ENCODE measurements at places on chromosomes 2 and 18.

GRCh38 chr18:8969639-8970390, 132.7 kb upstream of the NDUFV2 start:
- DNase-seq: no peak

GRCh38 chr18:24014986-24015638, 558 bp downstream of the TTC39C start:
- no peak for DNase-seq

- DNase-seq: no peak
Measured at GRCh38 chr18:61199171-61199848, 133.9 kb upstream of the CDH20 start.

GRCh38 chr2:88746929-88747490, 55.5 kb downstream of the RPIA start:
- no peak for DNase-seq

DNA sequence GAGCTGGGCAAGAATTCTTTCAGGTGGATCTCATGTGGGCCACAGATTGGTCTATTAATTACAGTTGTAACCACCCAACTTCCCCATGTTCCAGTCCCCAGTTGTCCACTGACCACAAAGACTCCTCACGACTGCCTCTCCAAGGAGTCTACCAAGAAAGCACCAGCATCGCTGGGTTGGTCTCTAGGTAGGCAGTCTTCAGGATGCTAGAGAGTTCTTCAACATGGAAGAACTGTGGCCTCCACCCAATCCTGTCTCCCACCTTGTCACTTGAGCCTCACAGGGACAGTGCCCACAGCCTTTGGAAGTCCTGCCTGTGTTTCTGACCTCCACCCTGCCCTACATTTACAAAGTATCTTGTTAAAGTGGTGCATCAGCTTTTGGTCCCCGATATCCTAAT, 184.7 kb upstream of the FN1 start:
- no peak for DNase-seq

GRCh38 chr18:76099931-76100457, 395.0 kb downstream of the ZNF516 start:
- DNase-seq: no peak

- no peak for DNase-seq
Measured at GRCh38 chr2:96550787-96551604, 14.4 kb downstream of the ARID5A start.

DNA sequence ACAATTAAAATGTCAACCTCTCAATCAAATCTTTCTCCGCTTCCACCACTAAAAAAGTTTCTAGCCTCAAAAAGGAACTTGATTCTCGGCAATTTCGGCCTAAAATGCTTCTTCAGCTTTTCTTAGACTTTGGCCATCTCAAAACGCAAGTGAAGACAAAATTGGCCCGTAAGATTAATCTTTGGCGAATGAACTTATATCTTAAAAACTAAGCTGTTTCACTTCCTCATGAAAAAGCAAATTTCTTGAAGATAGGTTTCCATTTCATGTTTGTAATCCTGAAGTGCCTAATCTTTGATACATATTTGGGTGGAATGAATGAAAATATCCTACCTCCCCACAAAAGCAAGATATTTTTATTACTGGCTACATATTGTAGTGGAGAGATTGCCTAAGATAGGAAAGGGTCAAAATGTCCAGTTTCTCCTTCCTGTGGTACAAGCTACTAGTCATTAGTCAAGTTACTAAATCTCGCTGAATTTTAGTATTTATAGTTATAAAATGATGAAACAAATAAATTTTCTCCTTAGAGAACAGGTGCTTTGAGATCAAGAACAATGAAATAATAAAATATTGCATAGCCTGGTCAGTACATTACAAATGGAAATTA, 85.4 kb upstream of the ZEB2 start:
- DNase-seq: no peak

GRCh38 chr2:88540346-88540745, 86.9 kb downstream of the EIF2AK3 start:
- DNase-seq: no peak

GRCh38 chr2:86634352-86634751, 10.7 kb upstream of the RNF103 start:
- DNase-seq: no peak

- DNase-seq: no peak
Measured at GRCh38 chr18:63686871-63687270, 15.9 kb upstream of the SERPINB11 start.

DNA sequence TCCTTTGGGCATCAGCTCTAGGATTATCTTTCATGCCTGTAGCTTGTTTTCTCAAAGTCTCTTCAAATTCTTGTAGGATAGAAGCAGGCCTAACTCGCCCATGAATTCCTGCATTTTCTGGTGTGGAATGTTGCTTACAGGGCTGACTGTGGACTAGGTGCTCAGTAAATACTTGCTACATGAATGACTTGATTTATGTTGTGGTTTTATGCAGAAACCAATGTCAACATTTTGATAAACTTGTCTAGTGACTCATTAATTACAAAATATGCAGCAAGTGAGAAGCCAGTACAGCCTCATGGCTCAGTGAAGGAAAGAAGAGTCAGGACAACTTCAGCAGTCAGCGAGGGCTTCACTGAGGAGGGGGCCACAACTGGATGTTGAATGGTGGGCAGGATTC, 110.6 kb upstream of the SIX2 start:
- DNase-seq: no peak

- no peak for DNase-seq
Measured at GRCh38 chr2:46373238-46373637, 76.0 kb downstream of the EPAS1 start.

DNA sequence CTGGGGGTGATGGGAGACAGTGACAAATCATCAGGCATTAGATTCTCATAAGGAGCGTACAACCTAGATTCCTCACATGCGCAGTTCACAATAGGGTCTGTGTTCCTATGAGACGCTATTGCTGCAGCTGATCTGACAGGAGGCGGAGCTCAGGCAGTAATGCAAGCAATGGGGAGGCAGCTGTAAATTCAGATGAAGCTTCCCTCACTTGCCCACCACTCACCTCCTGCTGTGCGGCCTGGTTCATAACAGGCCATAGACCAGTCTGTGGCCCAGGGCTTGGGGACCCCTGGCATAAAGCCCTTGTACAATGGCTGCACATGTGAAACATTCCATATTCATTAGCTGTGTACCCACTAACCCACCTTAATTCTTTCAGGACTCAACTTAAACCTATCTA, 18.0 kb downstream of the NMUR1 start:
- DNase-seq: no peak

GRCh38 chr2:165407466-165407865, 62.0 kb upstream of the CSRNP3 start:
- no peak for DNase-seq

- no peak for DNase-seq
Measured at GRCh38 chr18:23824240-23824639, 135.0 kb downstream of the LAMA3 start.

DNA sequence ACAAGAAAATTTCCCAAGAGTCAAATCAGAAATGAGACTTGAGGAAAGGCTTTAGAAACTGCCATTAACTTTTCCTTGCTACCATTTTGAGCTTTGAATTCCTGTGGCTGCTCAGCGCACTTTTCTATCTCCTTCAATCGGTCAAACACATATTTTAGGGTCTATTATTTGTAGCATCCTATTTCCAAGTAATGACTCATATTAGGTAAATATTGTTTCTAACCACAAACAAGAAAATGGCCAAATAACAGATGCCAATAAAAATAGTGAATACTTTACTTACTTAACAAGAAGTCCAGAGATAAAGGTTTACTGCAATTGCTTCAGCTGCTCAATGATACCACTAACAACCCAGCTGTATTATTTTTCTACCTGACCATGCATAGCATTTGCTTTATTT, 29.7 kb upstream of the CCDC178 start:
- no peak for DNase-seq

GRCh38 chr18:25299426-25300300, 52.3 kb downstream of the ZNF521 start:
- no peak for DNase-seq

DNA sequence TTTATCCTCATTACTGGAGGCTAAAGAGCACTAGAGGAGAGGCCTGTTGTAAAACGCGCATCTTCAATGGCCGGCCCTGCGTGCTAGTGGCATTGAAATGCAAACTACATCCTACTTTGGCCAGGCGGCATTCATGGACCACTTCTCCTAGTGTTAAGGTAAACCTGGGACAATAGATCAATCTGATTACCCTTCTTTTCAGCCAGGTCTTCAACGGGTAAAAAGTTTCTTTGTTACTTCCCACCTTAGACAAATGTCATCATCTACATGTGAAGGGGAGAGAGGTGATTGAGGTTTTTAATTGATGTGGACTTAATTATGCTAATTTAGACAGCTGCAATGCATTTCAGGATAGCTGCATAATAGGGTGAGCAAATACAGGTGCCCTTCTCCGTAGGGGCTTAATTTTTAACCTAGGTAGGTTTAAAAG, 628.0 kb downstream of the ZEB2 start:
- no peak for DNase-seq

DNA sequence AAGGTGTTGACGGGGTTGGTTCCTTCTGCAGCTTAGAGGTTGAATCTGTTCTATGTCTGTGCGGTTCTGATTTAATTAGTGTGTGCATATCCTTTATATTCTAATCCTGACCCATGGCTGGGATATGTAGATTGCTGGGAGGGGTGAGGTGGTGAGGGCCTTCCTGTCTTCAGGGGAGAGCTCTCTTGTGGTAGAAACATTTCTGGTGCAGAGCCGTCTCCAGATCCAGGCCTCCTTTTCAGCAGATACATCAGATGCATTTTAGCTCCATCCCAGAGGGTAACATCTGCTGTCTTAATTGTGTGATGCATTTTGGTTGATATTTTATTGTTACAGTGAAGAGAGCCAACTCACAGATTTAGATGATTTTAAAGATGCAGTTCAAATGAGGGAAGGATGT, 227.8 kb downstream of the AGAP1 start:
- no peak for DNase-seq

- no peak for DNase-seq
Measured at GRCh38 chr2:73697606-73698005, 39.5 kb downstream of the TPRKB start.

GRCh38 chr2:240765007-240765406, 55.0 kb downstream of the KIF1A start:
- DNase-seq: no peak

GRCh38 chr2:196226707-196227065, 55.3 kb upstream of the STK17B start:
- no peak for DNase-seq

GRCh38 chr18:8513249-8513648, 96.0 kb upstream of the RAB12 start:
- no peak for DNase-seq

- no peak for DNase-seq
Measured at GRCh38 chr2:171430516-171431410, 3.0 kb downstream of the METTL8 start.

GRCh38 chr2:54372361-54372760, 83.8 kb upstream of the SPTBN1 start:
- DNase-seq: no peak

DNA sequence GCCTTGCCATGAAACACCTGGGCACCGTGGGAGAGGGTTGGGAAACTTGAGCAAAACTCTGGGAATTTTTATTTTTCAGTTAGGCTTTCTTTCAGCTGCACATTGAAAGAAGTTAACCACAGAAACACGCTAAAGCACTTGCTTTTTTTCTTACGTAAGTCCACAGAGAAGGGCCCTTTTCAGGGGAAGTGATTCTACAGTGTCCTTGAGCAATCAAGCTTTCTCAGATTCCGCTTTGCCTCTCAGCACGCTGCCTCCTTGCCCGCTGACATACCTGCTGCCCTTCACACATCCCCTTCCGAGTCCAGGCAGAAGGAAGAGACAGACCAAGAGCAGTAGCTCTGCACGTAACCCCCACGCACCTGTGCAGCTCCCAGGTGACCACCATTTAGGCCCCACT, 135.5 kb upstream of the MYT1L start:
- DNase-seq: no peak

DNA sequence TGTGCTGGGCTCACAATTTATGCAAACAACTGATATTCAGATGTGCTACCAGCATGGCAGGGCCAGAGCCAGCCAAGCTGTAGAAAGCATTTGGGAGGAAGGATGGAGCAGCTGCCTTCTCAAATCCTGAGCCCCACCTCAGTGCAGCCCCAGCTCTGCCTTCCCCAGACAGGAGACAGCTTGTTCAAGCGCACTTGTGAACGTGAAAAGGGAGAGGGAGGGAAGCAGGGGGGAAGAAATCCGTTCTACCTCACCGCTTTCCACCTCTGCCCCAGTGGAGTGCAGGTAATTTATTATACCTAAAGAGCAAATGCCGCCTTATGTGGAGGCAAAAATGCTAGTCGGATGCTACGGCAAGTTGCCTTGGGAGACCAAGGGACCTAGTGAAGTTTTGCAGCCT, 66.0 kb upstream of the SLC14A2 start:
- no peak for DNase-seq

DNA sequence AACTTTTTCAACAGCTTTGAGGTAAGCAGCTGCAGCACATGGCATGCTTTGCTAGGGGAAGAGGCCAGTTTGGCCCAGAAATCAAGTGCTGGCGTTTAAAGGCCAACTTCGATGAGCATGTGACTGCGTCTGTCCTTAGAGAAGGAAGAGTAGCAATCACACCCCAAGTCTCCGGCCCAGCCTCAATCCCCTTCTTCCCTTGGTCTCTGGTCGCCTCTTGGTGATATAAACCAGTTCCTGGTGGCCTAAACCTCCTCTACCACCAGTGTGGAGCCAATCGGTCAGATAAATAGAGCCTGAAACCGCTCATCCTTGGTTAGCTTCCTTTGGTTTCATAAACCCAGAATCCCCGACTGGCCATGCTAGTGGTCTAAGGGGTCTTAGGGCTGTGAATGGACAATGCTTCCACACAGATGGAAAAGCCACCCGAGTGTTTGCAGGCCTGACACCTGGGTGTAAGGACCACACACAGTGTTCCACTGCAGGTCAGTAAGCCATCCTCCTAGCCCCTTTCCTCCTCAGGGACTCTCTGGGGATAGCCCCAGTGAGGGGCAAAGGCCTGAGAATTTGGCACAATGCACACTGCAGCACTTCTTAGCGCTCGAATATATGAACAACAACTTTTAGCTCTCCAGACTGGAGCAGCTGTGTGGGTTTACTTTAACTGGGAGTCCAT, 23.0 kb upstream of the COX7A2L start:
- no peak for DNase-seq

DNA sequence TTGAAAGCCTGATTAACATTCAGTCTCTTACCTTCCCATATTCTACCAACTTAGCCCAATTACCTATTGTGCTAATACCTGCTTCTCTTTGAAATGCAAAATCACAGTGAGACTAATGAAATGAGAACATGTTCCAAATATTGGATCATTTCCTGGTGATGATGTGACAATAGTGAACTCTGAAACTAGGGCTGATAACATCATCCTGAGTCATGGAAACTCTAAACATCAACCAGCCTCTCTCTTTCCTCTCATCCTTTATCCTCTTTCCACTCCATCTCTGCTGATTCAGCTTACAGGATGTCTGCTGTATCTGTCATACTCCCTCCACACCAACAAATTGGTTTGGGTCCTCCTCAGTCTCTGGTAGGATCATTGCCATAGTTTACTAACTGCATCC, 98.8 kb upstream of the NCKAP5 start:
- DNase-seq: no peak
